Mesothelial cell of epicardium (in vitro differentiated cells): ENCODE measurements at places on chromosomes 3 and 15.

DNA sequence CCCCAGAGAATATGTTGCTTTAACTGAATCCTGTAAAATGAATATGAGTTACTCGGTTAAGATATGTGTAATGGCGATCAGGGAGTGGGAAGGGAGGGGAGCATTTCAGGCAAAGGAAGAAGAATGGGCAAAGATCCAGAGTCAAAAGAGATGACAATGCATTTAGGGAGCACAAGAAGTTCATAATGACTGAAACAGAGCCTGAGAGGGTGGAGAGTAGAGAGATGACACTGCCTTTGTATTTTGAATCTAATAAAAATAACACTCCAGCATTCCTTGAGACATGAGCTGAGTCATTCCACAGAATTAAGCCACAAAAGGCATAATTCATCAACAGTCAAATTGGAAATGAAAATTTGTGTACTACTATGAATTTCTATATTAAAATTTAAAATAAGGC is 105.3 kb upstream of the PEX5L start:
- peaks cover 17% of the 10 kb centered on the region for H3K27me3 ChIP-seq
- no peaks in the 10 kb centered on the region for H3K36me3 ChIP-seq
- no peaks in the 10 kb centered on the region for H3K4me1 ChIP-seq
- no peak for DNase-seq
- no peak overlapping the region for H3K27ac ChIP-seq

DNA sequence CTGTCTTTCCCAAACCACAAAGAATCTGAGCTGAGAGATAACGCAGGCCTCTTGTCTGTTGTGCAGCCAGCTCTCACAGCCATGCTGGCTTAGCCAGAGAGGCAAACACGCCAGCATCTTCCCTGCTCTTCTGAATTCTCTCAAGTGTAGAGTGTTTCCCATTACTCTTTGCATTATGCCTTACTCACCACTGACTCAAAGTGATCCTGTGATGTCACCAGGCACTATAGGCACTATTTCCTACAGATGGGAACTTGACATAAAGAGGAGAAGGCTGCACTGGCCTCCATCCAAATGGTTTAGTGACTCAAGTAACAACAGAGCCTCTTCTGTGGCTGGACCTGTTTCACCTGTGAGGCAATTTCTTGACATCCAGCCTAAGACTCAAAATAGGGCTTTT is 44.4 kb downstream of the PDZRN3 start:
- no peak for DNase-seq
- H3K27ac ChIP-seq: peak overlapping the region; percentile 32
- H3K36me3 ChIP-seq: no peaks in the 10 kb centered on the region
- no peaks in the 10 kb centered on the region for H3K27me3 ChIP-seq
- no peak overlapping the region for H3K4me3 ChIP-seq

- H3K27ac ChIP-seq: no peak overlapping the region
- DNase-seq: no peak
- H3K4me3 ChIP-seq: no peak overlapping the region
- H3K4me1 ChIP-seq: peaks cover 35% of the 10 kb centered on the region
These were observed 42.2 kb downstream of the CD200 start for GRCh38 chr3:112375117-112375516.

- peaks cover 15% of the 10 kb centered on the region for H3K4me1 ChIP-seq
- no peak overlapping the region for H3K4me3 ChIP-seq
- H3K36me3 ChIP-seq: peaks cover 19% of the 10 kb centered on the region
- no peaks in the 10 kb centered on the region for H3K27me3 ChIP-seq
- no peak for DNase-seq
These were observed 173.0 kb downstream of the LPP start for GRCh38 chr3:188326968-188327367.

GRCh38 chr15:55514414-55514850 is 6.4 kb upstream of the DNAAF4 start:
- H3K4me3 ChIP-seq: no peak overlapping the region
- H3K27ac ChIP-seq: no peak overlapping the region
- H3K4me1 ChIP-seq: no peaks in the 10 kb centered on the region
- no peaks in the 10 kb centered on the region for H3K36me3 ChIP-seq
- no peak for DNase-seq

DNA sequence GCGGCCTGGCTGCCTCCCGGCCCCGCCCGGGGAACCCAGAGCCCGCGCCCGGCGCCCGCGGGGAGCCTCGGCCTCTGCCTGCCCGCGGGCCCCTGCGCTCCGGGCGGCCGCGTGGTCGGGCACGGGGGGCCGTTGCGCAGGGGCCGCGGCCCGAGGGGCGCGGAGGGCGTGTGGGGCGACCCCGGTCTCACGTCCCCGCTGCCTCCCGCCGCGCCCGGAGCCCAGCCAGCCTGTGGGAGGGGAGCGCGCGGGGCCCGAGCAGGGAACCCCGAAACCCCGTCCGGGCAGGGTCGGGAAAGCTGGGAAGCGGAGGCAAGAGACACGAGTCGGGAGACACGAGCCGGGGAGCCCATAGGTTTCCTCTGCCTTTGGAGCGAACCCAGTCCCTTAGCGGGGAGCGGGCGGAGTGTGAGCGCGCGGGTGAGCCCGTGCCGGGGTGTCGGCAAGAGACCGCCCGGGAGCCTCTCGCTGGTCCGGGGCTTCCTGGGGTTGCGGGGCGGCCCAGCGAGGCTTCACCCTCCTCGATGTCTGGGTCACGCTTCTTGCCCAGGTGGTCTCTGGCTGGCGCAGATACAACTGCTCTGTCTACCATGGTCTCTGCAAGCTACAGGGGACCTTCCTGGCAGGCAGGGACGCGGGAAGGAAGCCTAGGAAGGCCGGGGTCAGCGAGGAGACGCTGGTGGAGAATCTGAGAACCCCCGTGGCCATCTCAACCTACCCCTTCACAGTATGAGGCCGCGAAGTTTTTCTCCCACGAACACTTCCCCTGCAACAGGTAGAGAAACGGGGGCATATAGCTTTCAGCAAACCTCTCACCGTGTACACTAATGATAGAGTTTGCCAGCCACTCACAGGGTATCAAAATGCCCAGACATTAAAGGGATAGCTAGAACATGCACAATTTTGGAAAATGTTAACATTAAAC is 586 bp downstream of the LRRK1 start:
- H3K4me1 ChIP-seq: peaks cover 4% of the 10 kb centered on the region
- DNase-seq: peak; percentile 54
- H3K36me3 ChIP-seq: no peaks in the 10 kb centered on the region
- peak overlapping the region; percentile 49 for H3K4me3 ChIP-seq
- H3K27me3 ChIP-seq: peaks cover 88% of the 10 kb centered on the region

DNA sequence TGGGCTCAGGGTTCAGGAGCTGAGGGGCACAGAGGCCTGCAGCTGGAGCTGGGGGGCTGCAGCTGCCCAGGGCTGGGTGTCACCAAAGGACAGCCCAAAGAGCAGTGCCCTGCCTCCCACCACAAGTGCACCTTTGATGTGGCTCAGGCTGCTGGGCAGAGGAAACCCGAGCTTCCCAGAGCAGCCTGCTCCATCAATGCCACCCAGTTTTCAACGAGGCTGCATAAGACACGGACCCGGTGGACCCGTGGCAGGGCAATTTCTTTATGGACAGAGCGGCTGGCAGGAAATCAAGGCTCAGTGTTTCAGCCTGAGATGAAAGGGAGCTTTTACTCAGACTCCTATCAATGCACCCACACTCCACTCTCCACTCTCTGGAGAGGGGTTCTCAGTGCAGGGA is 18.7 kb downstream of the SEMA5B start:
- H3K4me1 ChIP-seq: no peaks in the 10 kb centered on the region
- no peaks in the 10 kb centered on the region for H3K36me3 ChIP-seq
- H3K27me3 ChIP-seq: peaks cover 51% of the 10 kb centered on the region
- DNase-seq: no peak

DNA sequence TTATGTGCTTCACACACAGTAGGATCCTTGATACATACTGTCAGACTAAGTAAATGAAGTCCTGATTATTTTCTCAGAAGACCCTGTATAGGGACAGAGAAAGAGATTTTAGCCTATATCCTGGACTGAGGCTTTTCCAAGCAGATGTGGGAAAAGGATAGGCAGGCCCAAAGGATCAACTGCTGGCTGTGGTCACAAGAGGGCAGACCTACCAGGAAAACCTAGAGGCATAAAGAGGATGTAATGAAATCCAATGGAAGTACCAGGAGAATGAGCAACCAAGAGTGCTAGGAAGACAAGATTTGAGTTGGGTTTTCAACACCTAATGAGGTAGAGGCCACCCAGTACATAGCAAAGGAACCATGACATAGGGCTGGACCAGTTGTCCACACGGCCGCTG is 23.1 kb downstream of the DCLK3 start:
- H3K27me3 ChIP-seq: peaks cover 50% of the 10 kb centered on the region
- H3K4me1 ChIP-seq: no peaks in the 10 kb centered on the region
- no peak overlapping the region for H3K27ac ChIP-seq

GRCh38 chr3:150544041-150544440 is 2.3 kb downstream of the SERP1 start:
- no peaks in the 10 kb centered on the region for H3K27me3 ChIP-seq
- H3K4me3 ChIP-seq: peak overlapping the region; percentile 98
- H3K36me3 ChIP-seq: peaks cover 5% of the 10 kb centered on the region
- H3K4me1 ChIP-seq: peaks cover 22% of the 10 kb centered on the region
- peak overlapping the region; percentile 69 for H3K27ac ChIP-seq

GRCh38 chr15:92021792-92022191 is 168.3 kb downstream of the SLCO3A1 start:
- no peak for DNase-seq
- H3K36me3 ChIP-seq: no peaks in the 10 kb centered on the region
- H3K27me3 ChIP-seq: peaks cover 78% of the 10 kb centered on the region

DNA sequence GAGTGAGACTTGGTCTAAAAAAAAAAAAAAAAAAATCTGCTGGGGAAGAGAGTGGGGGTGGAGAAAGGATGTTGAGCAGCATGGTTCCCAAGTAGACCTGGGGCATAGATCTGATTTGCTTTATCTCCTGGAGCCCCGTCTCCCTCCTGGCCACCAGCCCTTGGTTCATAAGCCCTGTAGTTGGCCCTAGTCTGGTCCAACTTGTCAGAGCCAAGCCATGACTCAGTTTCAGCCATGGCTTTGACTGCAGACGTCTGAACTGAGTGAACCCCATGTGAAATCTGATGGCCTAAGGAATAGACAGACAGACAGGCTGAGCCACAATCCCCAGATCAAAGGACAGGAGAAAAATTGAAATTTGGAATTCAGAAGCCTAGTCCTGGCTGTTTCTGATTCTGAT is 2.0 kb upstream of the CILP start:
- no peak overlapping the region for H3K4me3 ChIP-seq
- H3K27ac ChIP-seq: no peak overlapping the region
- H3K27me3 ChIP-seq: no peaks in the 10 kb centered on the region
- H3K36me3 ChIP-seq: no peaks in the 10 kb centered on the region
- peaks cover 31% of the 10 kb centered on the region for H3K4me1 ChIP-seq

DNA sequence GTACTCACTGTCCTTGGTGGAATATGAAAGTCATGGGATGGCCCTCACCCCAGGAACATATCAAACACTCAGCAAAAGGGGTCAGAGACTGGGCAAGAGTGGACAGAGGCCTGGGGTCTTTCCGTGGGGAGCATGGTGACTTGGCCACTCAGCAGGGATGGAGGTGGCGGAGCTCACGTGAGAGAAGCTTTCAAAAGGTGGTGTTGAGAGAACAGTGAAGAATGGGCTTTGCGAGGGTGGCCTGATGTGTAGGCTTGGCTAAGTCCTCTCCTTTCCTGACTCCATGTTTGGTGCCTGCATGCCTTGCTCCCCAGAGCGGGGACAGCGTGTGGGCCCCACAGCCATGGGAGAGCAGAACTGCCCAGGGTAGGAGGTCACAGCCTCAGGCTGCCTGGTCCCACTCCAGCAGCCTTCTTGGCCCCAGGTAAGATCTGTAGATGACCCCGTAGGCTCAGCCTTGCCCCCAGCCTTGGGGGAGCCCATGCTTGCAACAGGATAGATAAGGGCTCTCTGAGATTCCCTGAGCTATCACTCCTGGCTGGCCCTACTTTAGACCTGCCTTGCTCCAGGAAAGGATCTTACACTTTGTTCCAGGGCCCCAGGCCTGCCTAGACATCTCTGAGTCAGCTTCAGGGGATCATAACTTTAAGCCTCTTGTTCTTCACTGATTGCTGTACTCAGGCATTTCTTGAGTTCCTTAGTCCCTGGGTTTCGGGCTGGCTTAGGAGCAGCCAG is 17.0 kb downstream of the RPLP1 start:
- H3K4me1 ChIP-seq: peaks cover 20% of the 10 kb centered on the region
- H3K27me3 ChIP-seq: no peaks in the 10 kb centered on the region
- peak overlapping the region; percentile 95 for H3K27ac ChIP-seq
- H3K4me3 ChIP-seq: no peak overlapping the region
- DNase-seq: peak; percentile 34

DNA sequence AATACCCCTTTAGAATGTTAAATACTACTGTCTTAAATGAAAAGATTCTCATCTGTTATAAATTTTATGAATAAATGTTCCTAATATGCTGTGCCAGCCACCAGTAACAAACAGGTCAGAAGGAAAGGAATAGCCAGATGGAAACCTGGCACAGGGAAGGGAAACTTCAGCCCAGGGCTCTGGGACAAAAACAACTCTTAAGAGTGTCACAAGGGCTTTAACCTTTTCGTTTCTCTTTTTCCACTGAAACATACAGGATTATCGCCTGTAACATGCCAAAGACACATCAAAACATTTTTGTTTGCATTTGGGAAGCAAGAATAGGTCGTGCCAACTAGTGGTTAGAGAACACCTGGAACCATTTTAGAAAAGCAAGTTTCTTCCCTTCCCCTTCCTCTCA is 109.0 kb upstream of the NEDD4 start:
- H3K27ac ChIP-seq: no peak overlapping the region
- H3K27me3 ChIP-seq: no peaks in the 10 kb centered on the region
- H3K36me3 ChIP-seq: peaks cover 19% of the 10 kb centered on the region
- H3K4me3 ChIP-seq: no peak overlapping the region

GRCh38 chr15:101351736-101352135 is 56.7 kb upstream of the SNRPA1 start:
- peaks cover 12% of the 10 kb centered on the region for H3K4me1 ChIP-seq
- no peaks in the 10 kb centered on the region for H3K36me3 ChIP-seq
- no peak for DNase-seq

DNA sequence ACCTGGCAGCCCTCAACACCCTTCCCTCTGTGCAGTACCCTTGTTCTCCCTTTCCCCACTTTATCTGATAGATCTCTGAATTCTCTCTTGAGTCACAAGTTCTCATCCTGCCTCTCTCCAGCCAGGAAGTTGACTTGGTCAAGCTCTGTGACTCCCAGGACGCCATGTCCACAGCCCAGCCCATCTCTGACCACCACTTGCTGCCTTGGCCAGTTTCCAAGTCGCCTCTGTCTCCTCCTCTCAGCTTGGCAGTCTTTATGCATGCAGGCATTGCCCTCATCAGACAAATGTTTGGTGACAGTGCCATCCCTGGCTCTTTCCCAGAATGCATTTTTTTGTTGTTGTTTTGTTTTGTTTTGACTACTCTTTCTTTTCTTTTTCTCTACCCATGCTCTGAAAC is 25.7 kb downstream of the ZNF35 start:
- H3K4me1 ChIP-seq: no peaks in the 10 kb centered on the region
- no peaks in the 10 kb centered on the region for H3K27me3 ChIP-seq
- H3K36me3 ChIP-seq: peaks cover 13% of the 10 kb centered on the region
